ENCODE measurements at places on chromosomes 7 and 10.

DNA sequence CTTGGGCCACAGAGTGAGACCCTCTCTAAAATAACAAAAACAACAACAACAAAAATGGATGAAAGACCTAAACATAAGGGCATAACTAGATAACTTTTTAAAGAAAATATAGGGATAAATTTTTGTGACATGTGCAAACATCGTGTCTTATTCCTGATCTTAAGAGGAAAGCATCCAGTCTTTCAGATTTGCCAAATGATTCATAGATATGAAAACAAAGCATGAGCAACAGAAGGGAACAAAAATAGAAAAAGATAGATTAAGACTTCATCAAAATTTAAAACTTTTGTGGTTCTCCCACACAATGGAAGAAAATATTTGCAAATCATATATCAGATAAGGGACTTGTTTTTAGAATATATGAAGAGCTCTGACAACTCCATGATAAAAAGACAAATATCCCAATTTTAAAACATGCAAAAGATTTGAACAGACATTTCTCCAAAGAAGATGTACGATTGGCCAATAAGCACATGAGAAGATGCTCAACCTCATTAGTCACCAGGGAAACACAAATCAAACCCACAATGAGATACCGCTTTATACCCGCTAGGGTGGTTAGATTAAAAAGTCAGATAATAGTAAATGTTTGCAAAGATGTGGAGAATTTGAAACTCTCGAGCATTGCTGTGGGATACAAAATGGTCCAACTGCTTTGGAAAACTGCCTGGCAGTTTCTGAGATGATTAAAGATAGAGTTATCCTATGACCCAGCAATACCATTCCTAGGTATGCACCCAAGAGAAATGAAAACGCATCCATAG, 20.3 kb downstream of the PPIF start:
- no peak for DNase-seq

GRCh38 chr7:10739401-10739800, 234.3 kb upstream of the PHF14 start:
- DNase-seq = no peak

GRCh38 chr7:7271094-7271874, 88.9 kb downstream of the C1GALT1 start:
- DNase-seq = no peak

GRCh38 chr10:123882681-123883445, 8.7 kb downstream of the CPXM2 start:
- DNase-seq = no peak

DNA sequence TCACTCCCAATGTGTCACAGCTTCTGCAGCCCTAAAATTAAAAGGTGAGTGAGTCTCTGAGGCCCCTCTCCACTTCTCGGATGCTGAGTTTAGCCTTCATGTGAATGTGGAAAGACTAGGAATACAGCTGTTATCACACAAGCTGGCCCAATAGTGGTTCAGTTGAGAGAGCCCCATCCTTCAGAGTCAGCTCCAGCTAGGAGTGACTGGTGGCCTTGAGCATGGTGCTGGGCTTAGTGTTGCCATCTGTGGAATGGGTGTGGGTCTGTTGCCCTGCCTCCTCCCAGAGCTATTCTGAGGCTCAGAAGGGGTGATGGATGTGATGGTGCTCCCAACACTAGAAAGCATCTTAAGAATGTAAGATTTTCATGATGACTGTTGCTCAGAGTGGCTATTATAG, 55.8 kb downstream of the FIGNL1 start:
- no peak for DNase-seq

GRCh38 chr7:130912082-130912861, 178.3 kb upstream of the KLF14 start:
- DNase-seq = no peak

GRCh38 chr7:96233528-96234154, 88.3 kb downstream of the SLC25A13 start:
- DNase-seq = no peak

DNA sequence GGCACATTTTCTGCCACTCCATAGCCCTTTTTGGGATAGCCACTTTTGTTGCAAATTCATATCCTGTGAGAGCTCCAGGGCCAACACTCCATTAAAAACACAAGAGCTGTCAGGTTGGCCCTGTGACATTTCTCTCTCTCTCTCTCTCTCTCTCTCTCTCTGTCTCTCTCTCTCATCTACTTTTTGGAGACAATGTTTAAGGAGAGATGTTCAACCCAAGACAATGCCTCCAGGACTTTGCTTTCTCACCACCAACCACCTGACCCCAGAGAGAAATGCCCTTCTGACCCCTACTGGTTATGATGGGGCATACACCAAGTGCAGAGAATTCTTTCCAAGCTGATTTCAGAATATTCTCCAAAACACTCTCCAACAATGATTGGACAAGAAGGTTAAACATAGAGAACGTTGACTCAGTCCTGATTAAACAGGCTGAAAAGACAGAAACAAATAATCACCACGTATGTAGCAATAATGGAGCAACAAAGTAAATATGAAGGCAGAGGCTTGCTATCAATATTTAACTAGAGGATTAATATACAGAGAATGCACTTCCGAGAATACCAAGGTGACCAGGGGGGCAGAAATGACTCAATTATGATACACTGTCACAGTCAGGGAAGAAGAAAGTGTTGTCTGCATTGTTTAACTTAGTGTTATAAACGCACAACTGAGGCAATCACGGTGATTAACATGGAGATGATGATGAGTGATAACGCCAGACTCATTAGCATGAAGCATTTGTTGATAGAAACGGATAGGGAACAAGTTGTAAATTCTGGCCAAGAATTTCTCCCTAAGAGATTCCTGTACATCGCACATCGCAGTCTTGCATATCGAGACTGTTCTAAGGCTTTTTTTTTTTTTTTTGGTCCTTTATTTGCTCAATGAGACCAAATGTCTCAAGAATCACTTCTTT, 178.5 kb downstream of the NRP1 start:
- DNase-seq = peak; percentile 83

GRCh38 chr10:96089116-96089515, 41.0 kb upstream of the ZNF518A start:
- no peak for DNase-seq

DNA sequence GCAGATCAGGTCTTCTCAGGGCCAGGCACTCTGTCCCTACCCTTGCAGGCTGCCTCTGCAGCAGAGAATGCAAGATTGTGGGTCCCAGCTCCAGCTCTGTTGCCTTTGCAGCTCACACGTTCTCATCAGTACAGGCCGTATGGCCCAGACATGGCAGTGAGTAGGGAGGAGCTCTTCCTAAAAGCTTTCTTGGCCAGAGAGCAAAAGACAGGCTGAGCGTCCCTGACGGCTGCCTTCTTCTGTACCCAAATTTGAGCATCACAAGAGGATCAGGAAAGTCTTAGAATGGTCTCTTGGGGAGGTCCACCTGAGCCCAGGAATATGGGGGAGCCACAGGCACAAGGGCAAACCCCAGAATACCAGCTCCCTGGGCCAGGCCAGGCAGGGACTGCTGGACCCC, 266.3 kb upstream of the ZMIZ1 start:
- no peak for DNase-seq

GRCh38 chr7:30018451-30018850, 8.1 kb downstream of the FKBP14 start:
- DNase-seq = no peak

DNA sequence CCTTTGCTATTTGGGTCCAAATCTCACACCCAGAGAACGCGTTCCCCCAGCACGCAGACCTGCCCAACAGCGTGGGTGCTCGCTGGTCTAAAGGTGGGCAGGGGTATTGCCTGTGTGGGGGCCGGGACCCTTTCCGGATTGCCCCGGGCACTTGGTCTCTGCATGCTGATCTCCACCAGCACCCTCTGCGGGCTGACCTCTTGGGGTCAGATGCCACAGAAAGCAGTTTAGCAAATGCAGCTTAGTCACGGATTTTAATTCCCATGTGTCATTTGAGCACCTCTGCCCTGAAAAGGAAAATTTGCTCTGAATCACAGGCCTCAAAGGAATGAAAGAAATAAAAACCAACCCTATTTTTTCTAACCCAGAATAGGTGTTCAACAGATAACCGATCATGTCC, 46.7 kb downstream of the PKD1L1 start:
- no peak for DNase-seq

GRCh38 chr10:101217450-101218281, 11.6 kb downstream of the LBX1 start:
- DNase-seq = peak; percentile 32

Measured in activated CD4-positive, alpha-beta T cell treated with anti-CD3 and anti-CD28 coated beads, Interleukin-10, Interleukin-2, amounts not matched to agents 100 ng/mL and 50 ng/mL, durations not matched to agents 16 hours and 8 hours (primary cell).